GM23338 (cell line): ENCODE measurements at places on chromosomes 3 and 15.

- DNase-seq = no peak
Observed at GRCh38 chr3:56838448-56838847, 36.7 kb upstream of the ARHGEF3 start.

DNA sequence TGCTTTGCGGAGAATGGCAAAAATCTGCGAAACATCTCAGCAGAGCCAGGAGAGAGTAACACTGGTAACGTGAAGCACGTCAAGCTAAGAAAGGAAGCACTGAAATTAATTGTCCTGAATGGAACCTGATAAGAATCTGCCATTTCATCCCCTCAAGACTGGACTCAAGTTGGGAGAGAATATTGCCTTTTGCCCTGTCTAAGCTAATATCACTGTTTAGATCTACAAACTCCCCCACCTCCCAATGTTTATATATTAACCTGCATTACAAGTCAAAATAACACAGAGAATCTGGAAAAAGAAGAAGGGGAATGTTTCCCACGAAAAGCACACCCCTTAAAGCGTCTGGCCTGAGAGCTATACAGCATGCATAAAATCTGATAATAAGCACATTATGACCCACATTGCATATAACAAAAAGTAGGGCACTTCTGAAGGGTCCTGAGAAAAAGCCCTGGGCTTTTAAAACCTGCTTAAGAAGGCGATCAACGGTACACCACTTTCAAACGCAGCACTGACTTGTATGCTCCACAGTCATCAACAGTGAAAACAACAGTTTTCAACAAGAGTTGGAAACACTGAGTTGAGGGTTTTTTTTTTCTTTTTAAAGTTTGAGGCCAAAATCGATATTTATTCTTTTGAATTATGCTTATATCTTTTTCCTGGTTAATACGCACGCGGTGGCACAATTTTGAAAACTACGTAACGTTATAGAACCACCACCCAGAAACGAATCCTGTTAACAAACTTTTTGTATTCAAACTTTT is 1.4 kb upstream of the KAT2B start:
- DNase-seq = no peak

DNA sequence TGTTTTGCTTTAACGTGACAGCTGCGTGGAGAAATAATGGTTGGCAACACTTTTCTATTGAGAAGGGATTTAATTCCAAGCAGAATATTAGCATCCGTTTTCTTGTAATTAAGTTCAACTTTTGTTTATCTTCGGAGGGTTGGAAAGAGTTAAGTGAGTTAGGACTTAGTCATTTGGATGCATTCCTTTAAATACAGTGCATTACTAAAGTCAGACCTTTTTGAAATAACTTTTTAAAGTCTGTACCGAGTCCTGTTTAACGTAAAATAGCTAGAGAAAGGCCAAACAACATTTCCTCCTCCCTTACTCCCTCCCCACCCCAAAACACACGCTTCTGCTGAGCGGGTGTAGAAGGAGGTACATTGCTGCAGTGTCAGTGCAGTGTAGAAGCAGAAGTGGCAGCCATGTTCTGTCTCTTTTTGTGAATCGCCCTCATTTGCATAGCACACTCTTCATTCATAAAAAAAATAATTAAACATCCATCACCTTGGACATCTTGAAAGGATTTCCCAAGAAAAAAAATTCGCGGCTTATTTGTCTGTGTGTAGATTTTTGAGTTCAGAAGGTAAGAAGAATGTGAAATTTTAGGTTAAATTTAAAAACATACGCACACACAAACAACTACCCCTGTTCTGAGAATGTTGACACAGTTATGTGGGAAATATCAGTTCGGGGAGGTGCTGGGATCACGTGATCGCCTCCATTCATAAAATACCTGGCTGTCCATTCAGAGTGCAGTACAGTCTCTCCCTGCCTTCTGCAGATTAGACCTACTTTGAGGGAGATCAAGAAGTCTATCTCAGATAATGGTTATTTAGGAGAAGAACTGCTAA is 1.6 kb downstream of the SPRED1 start:
- no peak for DNase-seq

DNA sequence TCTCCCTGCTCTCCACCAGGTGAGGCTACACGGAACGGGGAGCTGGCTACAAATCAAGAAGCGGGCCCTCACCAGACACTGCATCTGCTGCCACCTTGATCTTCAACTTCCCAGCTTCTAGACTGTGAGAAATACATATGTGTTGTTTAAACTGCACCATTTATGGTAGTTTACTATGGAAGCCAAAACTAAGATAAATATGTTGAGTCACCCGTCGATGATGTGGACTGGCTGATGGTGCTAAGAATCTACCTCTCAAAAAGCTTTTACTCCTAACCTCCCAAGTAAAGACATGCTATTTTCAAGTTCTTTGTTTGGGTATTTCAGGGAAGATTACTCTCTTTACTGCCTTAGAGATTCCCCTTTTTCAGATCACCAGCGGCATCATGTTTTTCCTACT is 110.9 kb downstream of the VGLL3 start:
- DNase-seq = no peak

- peak; percentile 84 for DNase-seq
Observed at GRCh38 chr3:30042274-30042859, 564.0 kb upstream of the TGFBR2 start.

DNA sequence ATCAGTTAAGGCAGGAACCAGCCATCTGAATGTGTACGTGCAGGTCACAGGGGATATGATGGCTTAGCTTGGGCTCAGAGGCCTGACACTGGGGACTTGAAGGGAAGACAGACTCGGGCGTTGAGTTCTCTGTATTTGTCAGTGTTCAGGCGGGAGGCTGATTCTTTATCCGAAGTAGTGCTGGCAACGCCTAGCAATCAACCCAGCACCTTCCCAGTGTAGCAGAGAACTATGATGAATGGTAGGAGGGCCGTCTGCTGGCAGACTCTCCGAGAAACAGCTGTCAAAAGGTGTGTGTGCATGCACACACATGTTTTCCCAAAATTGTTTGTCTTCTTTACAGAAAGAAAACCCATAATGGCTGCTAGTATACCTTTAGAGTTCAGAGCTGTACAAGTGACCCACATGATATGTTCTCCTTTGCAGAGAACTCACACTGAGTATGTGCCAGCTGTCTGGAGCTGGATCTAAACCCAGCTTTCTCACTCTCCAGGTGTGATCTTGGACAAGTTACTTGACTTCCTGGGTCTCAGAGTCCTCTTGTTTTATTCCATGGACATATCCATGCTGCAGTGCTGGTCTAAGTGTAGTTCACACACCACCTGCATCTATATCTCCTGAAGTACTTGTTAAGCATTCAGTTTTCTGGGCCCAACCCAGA is 74.5 kb upstream of the LARS2 start:
- no peak for DNase-seq

DNA sequence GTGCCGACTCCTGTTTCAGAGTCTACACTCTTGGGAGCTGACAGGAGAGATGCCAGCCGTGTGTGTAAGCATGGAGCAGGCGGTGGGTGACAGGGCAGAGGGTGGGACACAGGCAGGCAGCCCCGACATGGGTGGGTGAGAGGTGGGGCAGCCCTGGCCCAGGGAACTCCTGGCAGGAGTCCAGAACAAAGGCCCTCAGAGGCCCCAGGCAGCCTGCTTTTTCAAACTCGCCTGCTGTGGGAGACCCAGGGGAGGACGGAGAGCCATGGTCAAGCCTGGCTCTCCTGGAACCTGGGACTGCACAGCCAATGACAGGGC is 29.3 kb upstream of the SLC41A3 start:
- DNase-seq = no peak
